H9 (cell line): ENCODE measurements at places on chromosomes 7 and 10. TPM values are rescaled to one million over a fixed set of nuclear protein-coding genes. Genes with fewer than 3 reads are reported as not detected.

Gene PON3
- total RNA-seq = not detected in 2 replicates

Gene PLAC9
- total RNA-seq = 4.3 and 7.8 TPM in 2 replicates

Gene NFE2L3
- 46.1 and 46.9 TPM in 2 replicates for total RNA-seq

Gene ATG9B
- total RNA-seq = 1.5 and 2.0 TPM in 2 replicates

Gene PIP
- total RNA-seq = not detected in 2 replicates

Gene SLC13A4
- 2.0 and 3.5 TPM in 2 replicates for total RNA-seq

Gene EBLN1
- total RNA-seq = not detected in 2 replicates

Gene HOXA9
- not detected in 2 replicates for total RNA-seq

Gene SYCE1
- total RNA-seq = not detected in 2 replicates

Gene SERPINE1
- total RNA-seq = 11.5 and 13.0 TPM in 2 replicates

Gene DCLRE1A
- total RNA-seq = 8.8 and 9.9 TPM in 2 replicates

Gene SDK1
- total RNA-seq = 8.4 and 8.7 TPM in 2 replicates

Gene PDE1C
- total RNA-seq = 0.17 and 0.31 TPM in 2 replicates

Gene NPY4R2
- total RNA-seq = 0.13 TPM in 1 of 2 replicates, not detected in the other

Gene LIPJ
- not detected in 2 replicates for total RNA-seq

Gene MYPN
- not detected in 2 replicates for total RNA-seq

Gene SEPTIN7
- total RNA-seq = 184 and 188 TPM in 2 replicates

Gene TMEM213
- 0.22 TPM in 1 of 2 replicates, not detected in the other for total RNA-seq

Gene KNDC1
- total RNA-seq = 13.7 and 15.7 TPM in 2 replicates

Gene MYOZ1
- 1.5 and 2.4 TPM in 2 replicates for total RNA-seq

Gene CPA4
- not detected in 2 replicates for total RNA-seq

Gene INA
- 14.0 and 14.3 TPM in 2 replicates for total RNA-seq

Gene ITIH5
- total RNA-seq = 1.1 and 1.3 TPM in 2 replicates

Gene NCAPG2
- total RNA-seq = 98.6 and 99.4 TPM in 2 replicates

Gene PDK4
- not detected in 2 replicates for total RNA-seq

Gene SUGCT
- 2.7 and 5.4 TPM in 2 replicates for total RNA-seq

Gene AKR1C1
- total RNA-seq = 1.9 and 2.0 TPM in 2 replicates

Gene PON1
- total RNA-seq = 0.15 and 0.90 TPM in 2 replicates

Gene RASA4B
- 3.7 and 4.8 TPM in 2 replicates for total RNA-seq
